CD4-positive, alpha-beta T cell treated with Interferon alpha-2 for 1 hour (primary cell): ENCODE measurements at places on chromosomes 1 and 21.

DNA sequence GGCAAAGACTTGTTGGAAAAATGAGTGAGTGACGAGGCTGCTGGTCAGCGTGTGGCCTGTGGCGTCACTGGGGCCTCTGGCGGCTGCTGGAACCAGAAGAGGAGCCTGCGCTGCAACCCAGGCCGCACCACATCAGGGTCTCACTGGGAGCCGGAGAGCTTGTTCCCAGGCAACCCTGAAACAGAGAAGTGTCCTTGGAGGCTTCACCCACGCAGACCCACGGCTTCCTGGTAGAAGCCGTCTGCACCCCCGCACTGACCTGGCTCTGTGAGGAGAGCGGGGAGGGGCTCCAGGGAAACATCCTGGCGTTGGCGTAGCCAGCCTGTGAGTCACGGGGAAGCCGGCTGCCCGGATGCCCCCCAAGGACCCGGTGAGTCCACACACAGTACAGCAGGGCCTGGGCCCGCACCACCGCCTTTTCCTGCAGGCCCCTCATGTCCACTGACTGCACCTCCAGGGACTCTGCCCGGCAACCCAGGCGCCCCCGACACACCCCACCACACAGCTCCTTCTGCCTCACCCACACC lies 57.4 kb downstream of the COL6A1 start:
- no peak for DNase-seq

- no peak for DNase-seq
These were observed 111.5 kb downstream of the ENAH start for GRCh38 chr1:225541383-225541782.

DNA sequence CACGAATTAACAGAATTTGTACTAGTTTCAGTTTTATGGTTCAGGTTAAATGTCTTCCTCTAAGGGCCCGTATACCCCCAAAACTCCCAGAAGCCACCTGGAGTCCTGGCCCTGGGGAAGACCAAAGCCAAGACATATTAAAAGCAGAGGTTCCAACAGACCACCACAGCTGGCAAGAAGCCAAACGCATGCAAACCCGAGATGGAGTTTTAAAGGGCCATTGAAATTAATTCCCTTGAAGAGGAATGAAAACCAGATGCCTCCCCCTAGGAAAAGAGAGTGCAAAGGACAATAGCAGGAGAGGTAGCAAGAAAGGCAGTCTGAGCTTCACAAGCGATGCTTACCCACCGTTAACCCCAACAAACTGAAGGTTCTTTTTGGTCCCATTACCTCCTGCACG lies 48.1 kb downstream of the KANK4 start:
- DNase-seq: no peak

GRCh38 chr1:39833121-39833520 lies 44.5 kb upstream of the BMP8B start:
- no peak for DNase-seq

DNA sequence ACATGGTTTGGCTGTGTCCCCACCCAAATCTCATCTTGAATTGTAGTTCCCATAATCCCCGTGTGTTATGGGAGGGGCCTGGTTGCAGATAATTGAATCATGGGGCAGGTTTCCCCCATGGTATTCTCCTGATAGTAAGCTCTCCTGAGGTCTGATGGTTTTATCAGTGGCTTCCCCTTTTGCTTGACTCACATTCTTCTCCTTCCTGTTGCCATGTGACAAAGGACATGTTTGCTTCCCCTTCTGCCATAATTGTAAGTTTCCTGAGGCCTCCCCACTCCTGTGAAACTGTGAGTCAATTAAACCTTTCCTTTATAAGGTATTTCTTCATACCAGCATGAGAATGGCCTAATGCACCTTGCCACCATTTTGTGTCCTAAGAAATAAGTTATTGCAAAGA lies 415.0 kb downstream of the COL11A1 start:
- DNase-seq: no peak

DNA sequence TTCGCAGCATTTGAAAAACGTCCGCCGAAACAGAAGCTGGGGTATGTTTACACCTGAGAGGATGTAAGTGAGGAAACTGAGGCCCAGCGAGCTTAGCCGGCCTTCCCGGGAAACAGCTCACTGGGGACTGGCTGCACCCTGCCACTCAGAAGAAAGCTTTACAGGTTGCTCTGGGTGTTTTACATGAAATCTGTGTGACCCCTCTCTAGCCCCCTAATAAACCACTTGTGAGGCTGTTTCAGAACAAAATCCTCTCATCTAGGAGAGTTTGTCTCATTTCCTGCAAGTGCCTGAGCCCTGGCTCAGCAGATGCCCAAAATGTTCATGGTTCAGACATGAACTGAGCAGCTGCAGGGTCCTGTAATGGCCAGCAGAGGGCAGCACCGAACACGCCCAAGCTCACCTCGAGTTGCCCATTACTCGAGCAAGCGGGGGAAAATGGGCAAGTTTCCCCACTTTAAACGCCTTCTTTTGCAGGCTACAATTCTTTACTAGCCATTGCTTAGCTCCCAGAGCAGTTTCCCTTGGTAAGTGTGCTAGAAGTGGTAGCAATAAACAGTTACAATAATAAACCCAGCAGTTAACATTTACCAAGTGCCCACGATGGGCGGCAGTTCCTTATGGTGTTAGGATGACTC lies 76.4 kb downstream of the FHAD1 start:
- peak; percentile 77 for DNase-seq
